ENCODE measurements at places on chromosomes 3 and 15.

- no peak for DNase-seq
These were observed 124.6 kb upstream of the KCNAB1 start for GRCh38 chr3:155995525-155996370.

DNA sequence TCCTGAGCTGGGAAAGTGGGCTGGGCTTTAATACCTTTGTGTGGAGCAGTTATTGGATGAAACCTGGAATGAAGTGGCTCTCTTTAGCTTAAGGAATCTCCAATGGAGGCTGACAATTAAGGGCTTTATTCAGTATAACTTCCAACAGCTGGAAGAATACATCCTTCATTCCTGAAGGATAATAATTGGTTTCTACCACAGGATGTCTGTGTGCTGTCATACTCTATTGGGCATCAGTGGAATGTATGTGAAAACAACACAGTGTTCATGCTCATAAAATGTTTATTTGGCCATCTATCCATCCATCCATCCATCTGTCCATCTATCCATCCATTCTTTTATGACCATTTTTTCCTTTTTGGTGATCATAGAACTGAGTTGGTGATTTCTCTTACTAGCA is 220.7 kb upstream of the GAP43 start:
- no peak for DNase-seq

GRCh38 chr3:18389108-18389733 is 35.9 kb downstream of the SATB1 start:
- DNase-seq, result no peak

- no peak for DNase-seq
These were observed 214.2 kb downstream of the ERC2 start for GRCh38 chr3:56253941-56254665.

- no peak for DNase-seq
These were observed 56.3 kb downstream of the APBA2 start for GRCh38 chr15:28942046-28942445.

DNA sequence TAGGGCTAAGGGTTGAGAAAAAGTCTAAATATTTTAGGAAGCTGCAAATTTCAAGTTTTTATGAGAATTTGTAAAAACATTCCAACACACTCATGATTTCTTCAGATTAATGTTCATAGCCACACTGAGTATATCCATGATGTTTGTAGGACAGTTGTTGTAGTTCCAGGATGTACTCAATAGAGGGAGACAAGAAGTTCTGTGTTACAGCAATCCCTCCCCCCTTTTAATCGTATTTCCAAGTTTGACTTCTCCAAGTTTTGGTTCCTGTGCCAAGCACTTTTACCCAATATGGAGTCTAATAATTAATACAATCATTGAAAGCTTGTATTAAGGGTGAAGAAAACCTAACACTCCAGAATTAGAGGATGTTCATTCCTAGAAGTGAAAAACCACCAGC is 143.4 kb downstream of the FEZF2 start:
- DNase-seq, result no peak

DNA sequence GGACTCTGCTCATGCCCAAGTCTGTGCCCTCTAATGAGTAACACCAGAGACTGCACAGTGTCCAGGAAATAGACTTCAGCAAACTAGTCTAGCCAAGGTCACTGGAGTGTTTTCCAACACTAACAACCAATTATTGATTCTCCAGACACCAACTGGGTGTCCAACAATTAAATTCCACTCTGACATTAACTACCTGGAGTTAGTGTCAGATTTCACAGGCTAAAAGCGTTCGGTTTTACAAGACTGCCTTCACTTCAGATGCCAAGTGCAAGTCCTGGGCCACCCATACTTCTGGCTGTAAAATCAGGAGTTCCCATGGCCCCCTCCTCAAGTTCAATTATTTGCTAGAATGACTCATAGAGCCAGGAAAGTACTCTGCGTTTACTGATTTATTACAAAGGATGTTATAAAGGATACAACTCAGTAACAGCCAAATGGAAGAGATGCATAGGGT is 20.8 kb upstream of the CFAP161 start:
- DNase-seq, result no peak

- DNase-seq, result no peak
These were observed 59.6 kb upstream of the GOLIM4 start for GRCh38 chr3:168155303-168155702.

DNA sequence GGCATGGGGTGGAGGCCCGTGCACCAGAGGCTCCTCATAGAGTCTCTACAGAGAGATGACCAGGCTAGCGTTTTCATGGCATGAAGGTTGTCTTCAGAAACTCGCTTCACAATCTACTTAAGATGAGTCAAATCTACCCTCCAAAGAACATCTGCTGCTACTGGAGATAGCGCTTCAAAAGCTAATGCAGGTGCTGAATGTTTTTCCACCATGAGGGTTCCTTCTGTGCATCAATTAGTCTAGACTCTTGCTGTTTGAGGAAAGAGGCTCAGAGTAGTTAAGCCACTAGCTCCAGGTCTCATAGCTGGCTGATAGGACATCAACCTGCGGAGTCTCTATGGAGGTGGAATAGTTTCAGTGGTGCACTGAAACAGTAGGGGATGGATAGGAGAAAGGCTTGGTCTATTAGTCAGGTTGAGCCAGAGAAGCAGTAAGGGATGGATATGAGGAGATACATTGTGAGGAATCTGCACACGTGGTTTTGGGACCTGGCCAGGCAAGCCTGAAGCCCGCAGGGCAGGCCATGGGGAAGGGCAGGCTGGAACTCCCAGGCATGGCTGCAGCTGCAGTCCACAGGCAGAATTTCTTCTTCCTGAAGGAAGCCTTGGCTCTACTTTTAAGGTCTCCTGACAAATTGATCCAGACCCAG is 117.5 kb downstream of the APBA2 start:
- no peak for DNase-seq

DNA sequence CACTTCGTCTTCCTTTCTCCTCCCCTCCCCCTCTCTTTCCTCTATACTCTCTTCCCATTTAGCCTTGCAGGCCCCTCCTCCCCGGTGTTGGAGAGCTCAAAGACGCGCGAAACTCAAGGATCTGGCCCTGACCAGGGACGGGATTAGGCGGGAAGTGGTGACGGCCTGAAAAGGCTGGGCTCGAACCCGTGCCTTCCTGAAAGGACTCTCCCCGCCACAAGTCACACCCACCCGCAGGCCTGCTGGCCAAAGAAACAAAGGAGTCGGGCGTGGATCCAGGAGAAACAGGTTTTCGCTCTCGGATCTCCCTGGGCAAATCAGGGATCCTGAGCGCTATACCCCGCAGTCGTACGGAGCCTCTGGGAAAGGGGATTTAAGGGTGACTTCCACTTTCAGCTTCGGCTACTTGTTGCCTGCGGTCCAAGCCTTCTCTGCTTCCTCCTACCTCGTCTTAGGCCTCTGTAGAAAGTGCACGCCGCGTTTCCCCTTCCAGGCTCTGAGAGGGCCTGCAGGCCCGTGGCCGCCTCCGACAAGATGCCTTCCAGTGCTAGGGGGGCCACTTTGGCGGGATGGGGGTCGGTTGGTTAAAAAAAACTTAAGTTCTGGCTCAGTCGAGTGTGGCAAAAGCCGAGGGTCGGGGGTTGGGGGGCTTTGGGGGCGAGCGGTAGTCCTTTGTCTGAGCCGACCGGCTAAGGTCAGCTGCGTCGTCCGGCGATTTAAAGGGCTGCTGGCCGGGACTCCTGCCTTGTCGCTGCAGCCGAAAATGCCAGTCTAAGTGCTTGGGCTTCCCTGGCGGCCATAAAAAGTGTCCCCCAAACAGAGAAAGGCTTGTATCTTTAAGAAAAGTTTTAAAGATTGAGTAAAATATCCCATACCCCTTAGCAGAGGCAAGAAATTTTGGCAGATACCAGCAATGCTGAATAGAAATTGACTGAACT is 8.2 kb downstream of the ZIC4 start:
- no peak for DNase-seq

GRCh38 chr3:156981005-156981404 is 154.9 kb downstream of the LEKR1 start:
- DNase-seq, result no peak

GRCh38 chr3:133983126-133983525 is 46.6 kb downstream of the SLCO2A1 start:
- no peak for DNase-seq

DNA sequence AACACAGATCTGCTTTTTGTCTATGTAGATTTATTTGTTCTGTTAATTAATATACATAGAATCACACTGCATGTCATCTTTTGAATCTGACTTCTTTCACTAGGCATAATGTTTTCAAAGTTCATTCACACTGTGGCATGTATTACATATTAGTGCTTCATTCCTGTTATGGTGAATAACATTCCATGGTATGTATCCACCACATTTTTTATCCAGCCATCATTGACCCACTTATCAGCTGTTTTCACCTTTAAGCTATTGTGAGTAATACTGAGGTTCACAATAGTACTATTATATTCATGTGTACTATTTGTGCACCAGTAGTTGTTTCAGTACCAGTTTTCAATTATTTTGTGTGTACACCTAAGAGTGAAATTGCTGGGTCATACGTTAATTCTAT is 230.6 kb upstream of the CNTN3 start:
- no peak for DNase-seq

DNA sequence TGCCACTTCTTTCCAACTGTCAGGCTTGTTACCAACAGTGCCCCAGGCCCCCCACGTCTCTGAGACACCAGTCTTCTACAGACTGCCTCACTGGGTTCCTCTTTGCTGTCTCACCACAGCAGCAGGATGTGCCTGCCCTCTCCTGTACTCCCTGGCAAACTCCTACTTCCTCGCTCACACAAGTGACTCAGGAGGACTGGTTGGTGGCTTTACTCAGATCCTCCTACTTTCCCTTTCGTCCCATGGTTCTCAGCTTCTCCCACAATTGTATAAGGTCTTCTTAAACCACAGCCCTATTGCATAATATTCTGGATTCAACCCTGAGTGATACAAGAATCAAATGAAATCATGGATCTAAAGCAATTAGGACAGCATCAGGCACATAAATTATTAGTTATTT is 246.6 kb upstream of the PROK2 start:
- no peak for DNase-seq

- no peak for DNase-seq
These were observed 51.6 kb upstream of the TBC1D23 start for GRCh38 chr3:100209169-100209568.

DNA sequence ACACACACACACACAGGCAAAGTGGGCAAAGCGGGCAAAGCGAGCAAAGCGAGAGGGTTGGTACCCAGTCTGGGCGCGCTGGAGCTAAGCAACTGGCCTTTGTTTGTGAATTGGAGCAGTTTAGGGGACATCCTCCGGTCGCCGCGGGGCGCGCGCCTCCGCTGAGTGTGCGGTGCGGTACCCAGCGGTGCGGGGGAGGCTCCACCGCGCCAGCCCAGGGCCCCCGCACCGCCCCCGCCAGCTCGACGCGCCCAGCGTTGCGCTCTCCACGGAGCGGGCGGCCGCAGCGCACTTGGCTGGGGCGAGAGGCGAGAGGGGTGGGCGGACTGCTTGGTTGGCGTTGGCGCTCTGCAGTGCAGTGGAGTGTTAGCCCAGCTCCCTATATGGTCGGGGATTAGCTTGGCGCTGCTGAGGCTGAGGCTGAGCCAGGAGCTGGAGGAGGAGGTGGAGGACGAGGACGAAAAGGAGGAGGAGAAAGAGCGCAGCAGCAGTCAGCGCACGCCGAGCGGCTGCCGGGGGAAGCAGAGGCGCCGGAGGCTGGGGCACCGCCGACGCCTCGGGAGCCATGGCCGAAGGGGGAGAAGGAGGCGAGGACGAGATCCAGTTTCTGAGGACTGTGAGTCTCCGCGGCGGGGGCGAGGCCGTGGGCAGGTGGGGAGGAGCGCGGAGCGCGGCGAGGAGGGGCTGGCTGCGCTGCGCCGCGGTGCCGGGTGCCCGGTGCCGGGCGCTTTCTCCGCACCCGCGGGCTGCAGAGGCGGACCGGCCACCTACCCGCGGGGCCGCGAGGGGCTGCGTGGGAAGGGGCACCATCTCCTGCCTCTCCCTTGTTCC is at the start of gene RYR3:
RYR3 (plus strand) TSS at position 487 of the 831 bp plus-strand sequence; CDS start at position 566, 79 bp downstream.
- DNase-seq, result no peak

- no peak for DNase-seq
These were observed 534 bp downstream of the FRMD5 start for GRCh38 chr15:44194323-44195150.

DNA sequence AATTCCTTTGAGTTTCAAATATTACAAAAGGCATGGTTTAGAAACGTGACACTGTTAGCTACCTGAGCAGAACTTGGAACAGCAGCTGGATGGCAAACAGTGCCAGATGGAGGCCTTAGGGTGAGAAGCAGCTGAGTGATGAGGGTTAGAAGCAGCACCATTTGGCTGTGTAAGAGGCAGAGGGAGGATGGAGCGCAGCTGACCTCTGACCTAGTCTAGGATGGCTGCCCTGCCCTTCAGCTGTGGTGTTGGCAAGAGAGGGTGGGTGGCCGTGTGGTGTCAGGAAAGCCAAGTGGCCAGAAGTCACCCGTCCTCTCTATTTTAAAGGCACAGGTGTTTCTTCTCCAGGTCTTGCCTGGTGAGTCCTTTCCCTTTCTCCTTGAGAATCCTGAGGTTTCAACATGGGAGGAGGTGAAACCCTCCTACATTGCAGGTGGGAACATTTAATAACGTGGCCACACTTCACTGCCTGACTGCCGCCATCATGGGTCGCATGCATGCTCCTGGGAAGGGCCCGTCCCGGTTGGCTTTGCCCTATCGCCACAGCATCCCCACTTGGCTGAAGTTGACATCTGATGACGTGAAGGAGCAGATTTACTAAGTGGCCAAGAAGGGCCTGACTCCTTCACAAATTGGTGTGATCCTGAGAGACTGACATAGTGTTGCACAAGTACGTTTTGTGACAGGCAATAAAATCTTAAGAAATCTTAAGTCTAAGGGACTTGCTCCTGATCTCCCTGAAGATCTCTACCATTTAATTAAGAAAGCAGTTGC is 17.6 kb downstream of the BCL2L10 start:
- DNase-seq, result no peak

- DNase-seq, result no peak
These were observed 32.3 kb downstream of the TMOD3 start for GRCh38 chr15:51861557-51862359.

- DNase-seq, result no peak
These were observed 199.5 kb upstream of the LMCD1 start for GRCh38 chr3:8301977-8302735.

GRCh38 chr3:195595785-195596531 is 12.2 kb upstream of the APOD start:
- DNase-seq, result no peak

DNA sequence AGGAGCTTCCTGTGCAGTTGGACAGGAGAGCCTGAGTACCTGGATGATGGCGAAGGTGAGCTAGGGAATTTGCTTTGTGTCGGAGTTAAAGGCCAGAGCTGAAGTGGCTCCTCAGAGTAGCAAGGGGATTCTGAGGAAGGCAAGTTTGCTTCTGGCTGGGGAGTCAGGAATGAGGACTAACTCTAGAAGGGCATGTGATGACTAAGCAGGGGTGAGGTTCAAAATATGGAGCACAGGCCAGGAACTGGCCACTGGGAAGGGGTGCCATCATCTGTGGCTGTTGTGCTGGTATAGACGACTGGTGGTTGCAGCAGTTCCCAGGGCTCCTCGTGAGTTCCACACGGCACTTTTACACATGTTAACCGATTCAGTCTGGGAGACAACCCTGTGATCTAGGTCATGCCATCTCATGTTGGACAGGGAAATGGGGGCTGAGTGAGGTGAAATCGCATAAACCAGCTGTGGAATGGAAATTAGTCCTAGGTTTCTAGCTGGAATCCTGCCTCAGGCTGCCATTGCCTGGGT is 100.8 kb downstream of the EEFSEC start:
- no peak for DNase-seq

GRCh38 chr3:73492186-73492585 is 132.6 kb downstream of the PDZRN3 start:
- DNase-seq, result no peak

GRCh38 chr3:47337656-47338055 is 43.2 kb upstream of the PTPN23 start:
- DNase-seq, result no peak

GRCh38 chr15:95291898-95292472 is 1038.5 kb upstream of the NR2F2 start:
- no peak for DNase-seq
